ENCODE measurements at places on chromosomes 7 and 10.

DNA sequence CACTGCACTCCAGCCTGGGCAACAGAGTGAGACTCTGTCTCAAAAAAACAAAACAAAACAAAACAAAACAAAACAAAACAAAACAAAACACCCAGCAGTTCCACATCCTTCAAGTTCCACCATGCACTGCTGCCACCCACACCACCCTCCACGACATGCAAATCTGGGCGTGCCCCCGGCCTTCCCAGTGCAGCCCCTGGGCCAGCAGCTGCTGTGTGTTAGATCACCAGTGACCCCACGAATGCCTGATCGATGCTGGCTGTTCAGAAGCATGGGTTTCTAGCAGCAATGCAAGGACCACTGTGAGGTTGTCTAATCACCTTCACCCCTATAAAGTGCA, 36.3 kb downstream of the ELFN1 start:
- H3K36me3 ChIP-seq, result peaks cover 2% of the 10 kb centered on the region
- DNase-seq, result peak; percentile 4
- no peak overlapping the region for H3K27ac ChIP-seq
- H3K27me3 ChIP-seq, result peaks cover 3% of the 10 kb centered on the region

GRCh38 chr7:41981046-41982040, 255.7 kb downstream of the GLI3 start:
- H3K27me3 ChIP-seq, result peaks cover 9% of the 10 kb centered on the region
- H3K27ac ChIP-seq, result no peak overlapping the region
- H3K4me1 ChIP-seq, result no peaks in the 10 kb centered on the region
- DNase-seq, result no peak
- no peak overlapping the region for H3K4me3 ChIP-seq

- H3K4me1 ChIP-seq, result peaks cover 33% of the 10 kb centered on the region
- H3K27me3 ChIP-seq, result peaks cover 60% of the 10 kb centered on the region
- peak overlapping the region; percentile 74 for H3K4me3 ChIP-seq
- no peak overlapping the region for H3K27ac ChIP-seq
- DNase-seq, result no peak
- H3K36me3 ChIP-seq, result no peaks in the 10 kb centered on the region
Measured at GRCh38 chr10:75403144-75403938, 1.8 kb upstream of the ZNF503 start.

DNA sequence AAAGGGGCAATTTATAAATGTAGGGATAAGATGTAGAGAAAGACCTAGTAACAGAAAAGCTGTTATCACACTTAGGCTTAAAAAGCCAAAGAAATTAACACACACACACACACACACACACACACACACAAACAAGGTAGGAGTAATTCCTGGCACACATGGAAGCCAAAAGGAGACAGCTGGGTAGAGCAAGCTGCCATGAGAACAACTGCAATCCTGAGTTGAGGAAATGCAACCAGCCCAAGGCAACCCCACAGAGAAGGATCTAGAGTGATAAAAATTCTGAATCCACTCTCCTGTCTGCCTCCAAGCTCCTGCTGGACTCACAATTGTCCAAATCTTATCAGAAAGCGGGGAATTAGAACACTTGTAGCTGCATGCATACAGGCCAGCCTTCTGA, 229.1 kb upstream of the DGKB start:
- H3K27ac ChIP-seq, result no peak overlapping the region
- H3K36me3 ChIP-seq, result no peaks in the 10 kb centered on the region
- H3K27me3 ChIP-seq, result no peaks in the 10 kb centered on the region

GRCh38 chr7:105718511-105718925, 137.2 kb upstream of the EFCAB10 start:
- H3K27me3 ChIP-seq, result no peaks in the 10 kb centered on the region
- H3K4me3 ChIP-seq, result no peak overlapping the region
- H3K36me3 ChIP-seq, result no peaks in the 10 kb centered on the region

All from activated CD4-positive, alpha-beta memory T cell treated with anti-CD3 and anti-CD28 coated beads for 36 hours (primary cell).